AG04449 (cell line): ENCODE measurements at places on chromosomes 6 and 20.

GRCh38 chr20:59124296-59125029, 39.2 kb upstream of the ZNF831 start:
- DNase-seq = no peak

GRCh38 chr6:162151021-162151665, 576.4 kb downstream of the PRKN start:
- DNase-seq = no peak

DNA sequence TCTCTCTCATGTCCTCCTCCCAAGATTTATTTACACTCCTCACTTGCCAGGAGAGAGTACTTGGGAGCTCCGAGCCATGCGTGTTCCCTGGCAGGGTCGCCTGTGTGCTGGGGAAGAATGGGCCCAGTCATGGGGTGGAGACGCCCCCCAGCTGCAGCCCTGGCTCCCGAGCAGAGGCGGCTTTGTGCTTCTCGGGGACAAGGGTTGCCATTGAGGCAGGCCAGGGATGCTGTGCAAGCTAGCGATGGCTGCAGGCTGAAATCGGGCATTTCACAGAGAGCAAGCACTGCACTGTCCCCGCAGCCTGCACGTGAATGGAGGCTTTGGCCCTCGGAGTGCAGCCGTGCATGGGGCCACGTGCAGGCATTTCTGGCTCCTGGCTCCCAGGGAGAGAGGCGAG, 23.8 kb downstream of the PHACTR3 start:
- DNase-seq = no peak

DNA sequence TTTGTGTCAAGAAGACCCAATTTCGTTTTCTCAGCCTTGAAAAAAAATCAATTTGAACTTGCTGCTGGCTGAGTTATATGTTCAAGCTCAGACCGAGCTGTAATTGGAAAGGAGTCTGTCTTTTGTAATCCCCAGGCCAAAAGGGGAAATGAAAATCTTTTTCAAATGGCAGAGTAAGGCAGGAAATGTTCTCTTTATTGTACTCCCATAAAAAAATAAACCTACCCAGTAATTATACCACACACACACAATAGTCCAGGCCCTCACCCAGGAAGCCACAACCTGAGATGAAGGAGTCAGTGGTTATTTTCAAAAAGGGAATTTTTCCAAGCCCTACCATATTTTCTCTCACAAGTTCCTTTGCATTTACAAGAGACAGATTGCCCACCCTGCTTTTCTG, 45.3 kb downstream of the CLIC5 start:
- no peak for DNase-seq

- DNase-seq = no peak
Observed at GRCh38 chr6:113732384-113732966, 124.7 kb upstream of the MARCKS start.

GRCh38 chr6:33977606-33978411, 168.1 kb downstream of the GRM4 start:
- DNase-seq = no peak

GRCh38 chr6:17905611-17906592, 81.5 kb downstream of the KIF13A start:
- DNase-seq = peak; percentile 58

DNA sequence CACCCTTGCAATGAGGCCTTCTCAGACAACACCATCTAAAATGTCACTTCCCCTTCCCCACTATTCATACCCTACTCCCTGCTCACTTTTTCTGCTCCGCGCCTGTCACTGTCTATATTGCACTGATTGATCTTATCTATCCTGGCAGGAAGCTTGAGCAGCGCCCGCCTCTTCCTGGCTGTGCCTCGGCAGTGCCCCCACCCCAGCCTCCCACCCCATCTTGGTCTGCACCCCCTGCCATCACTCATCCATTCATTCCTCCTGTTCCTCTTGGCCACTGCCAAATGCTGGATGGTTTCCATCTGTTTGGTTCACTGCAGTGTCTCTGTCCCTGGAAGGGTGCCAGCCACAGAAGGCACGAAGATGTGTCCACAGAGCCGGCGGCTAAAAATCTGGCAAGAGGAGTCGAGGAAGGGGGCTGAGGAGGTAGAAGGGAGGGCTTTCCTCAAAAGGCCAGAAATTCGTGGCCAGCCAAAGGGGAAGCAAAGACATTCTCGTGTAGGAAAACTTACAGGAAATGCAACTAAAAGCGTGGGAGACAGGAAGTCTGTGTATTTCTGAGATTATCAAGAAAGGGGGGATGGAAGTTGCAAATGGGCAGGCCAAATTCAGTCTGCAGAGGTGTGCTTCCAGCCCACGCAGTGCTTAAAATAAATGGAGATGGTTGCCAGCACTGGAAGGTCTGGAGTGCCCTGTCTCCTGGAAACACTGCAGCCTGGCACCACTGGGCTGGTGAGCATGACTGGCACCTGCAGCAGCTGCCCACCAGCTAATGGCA, 27.6 kb downstream of the SYNJ2 start:
- DNase-seq = no peak

- no peak for DNase-seq
Observed at GRCh38 chr20:31595654-31596411, 9.3 kb upstream of the ID1 start.

- DNase-seq = no peak
Observed at GRCh38 chr6:170089963-170090362, 200.9 kb downstream of the DLL1 start.

- DNase-seq = no peak
Observed at GRCh38 chr6:79671600-79672266, 40.6 kb downstream of the SH3BGRL2 start.

DNA sequence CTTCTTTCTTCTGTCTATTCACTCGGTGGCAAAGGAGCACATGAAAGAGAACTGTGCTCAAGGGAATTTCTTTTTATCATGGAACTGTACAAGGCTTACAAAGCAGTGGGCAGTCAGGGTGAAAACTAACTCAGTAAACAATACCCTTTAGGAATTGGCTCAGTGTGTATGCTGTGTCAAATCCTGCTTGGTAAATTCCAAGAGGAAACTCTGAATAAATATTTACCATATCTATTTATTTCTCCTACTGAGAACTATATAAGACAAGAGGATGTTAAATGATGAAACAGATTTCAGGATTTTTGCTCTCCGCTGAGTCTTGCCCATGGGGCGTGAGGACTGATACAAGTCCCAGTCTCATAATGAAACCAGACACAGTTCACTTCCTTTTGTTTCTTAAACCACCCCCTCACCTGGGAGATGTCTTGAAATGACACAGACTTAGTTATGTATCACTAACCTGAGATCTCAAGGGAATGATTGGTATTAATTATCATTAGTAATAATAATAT, 188.8 kb downstream of the BACH2 start:
- DNase-seq = no peak

DNA sequence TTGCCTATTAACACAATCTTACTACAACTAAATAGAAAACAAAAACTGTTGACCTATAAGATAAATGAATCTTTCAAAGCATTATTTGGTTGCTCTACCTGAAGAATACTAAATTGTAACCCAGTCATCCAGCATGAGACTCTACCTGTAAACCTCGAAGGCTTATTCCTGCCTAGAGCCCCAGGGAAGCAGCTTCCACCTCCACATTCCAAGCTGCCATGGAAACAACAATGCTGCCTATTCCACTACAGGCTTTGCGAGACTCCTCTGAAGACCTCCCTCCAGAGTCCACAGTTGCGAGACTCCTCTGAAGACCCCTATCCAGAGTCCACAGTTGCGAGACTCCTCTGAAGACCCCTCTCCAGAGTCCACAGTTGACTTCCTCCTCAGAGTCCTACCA, 15.7 kb downstream of the GMDS start:
- DNase-seq = no peak

GRCh38 chr20:34365765-34366213, 2.7 kb downstream of the ITCH start:
- DNase-seq = no peak

- DNase-seq = no peak
Observed at GRCh38 chr6:36245572-36246061, 24.2 kb upstream of the PNPLA1 start.

GRCh38 chr6:39835821-39836295, 43.7 kb downstream of the DAAM2 start:
- DNase-seq = peak; percentile 64
